ENCODE measurements at places on chromosomes 6 and 20.
A peak's percentile ranks its signal among the peaks of the same experiment; 100 is the strongest.

- DNase-seq: no peak
Measured at GRCh38 chr20:24836041-24836533, 113.0 kb upstream of the CST7 start.

- no peak for DNase-seq
Measured at GRCh38 chr20:33108661-33109060, 29.2 kb downstream of the BPIFB4 start.

- no peak for DNase-seq
Measured at GRCh38 chr20:3800878-3801260, 4.8 kb downstream of the CDC25B start.

DNA sequence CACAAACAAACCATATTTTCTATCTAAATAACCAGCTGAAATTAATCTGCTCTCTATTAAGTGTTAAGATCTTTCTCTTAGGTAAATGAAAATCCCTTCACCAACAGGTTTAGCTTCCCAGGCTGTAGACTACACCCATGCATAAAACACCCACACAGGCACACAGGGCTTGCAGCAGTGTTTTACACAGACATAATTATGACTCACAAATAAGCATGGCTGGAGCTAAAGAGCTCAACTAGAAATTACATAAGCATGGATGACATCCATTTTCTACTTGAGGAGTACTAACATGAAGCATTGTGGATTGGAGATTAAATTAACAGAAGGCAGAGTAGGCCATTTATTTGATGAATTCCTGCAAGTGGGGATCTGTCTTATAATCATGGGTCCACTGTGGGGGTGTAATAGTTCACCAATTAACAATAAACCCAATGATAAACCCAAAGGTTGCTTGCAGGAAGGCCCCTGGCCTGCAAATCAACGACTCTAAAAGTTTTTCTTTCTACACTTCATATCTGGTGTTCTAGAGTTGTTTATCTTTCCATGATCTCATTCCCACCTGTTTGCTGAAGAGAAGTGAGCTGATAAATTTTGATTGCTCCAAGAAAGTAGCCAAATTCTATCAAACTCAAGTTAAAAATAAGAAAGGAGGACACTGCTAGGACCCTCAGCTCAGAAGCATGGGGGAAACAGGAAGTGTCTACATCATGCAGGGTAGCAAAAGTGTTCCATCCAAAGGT lies 33.8 kb upstream of the E2F3 start:
- no peak for DNase-seq

DNA sequence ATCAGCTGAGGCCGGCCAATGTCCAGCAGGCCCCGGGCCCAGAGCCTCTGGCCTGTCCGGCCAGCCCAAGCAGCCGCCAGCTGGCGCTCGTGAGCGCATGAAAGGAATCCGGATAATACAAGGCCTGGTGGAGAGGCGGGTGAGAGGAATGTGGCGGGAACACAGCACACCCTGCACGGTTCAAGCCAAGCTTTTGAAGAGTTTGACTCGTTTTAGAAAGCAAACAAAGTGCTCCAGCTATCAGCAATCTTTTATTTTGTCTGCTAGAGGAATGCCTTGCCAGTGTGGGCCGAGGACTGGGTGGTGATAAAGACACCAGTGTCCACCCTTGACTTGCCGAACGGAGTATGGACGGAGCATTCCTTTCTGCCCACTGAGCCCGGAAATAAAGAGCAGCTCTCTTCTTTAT lies 9.3 kb upstream of the NEDD9 start:
- DNase-seq: no peak

GRCh38 chr6:107820338-107821261 lies 3.5 kb downstream of the SCML4 start:
- DNase-seq: peak; percentile 19
